ENCODE measurements at places on chromosomes 7 and 10.

- DNase-seq = no peak
Observed at GRCh38 chr7:81487516-81487915, 282.3 kb downstream of the HGF start.

DNA sequence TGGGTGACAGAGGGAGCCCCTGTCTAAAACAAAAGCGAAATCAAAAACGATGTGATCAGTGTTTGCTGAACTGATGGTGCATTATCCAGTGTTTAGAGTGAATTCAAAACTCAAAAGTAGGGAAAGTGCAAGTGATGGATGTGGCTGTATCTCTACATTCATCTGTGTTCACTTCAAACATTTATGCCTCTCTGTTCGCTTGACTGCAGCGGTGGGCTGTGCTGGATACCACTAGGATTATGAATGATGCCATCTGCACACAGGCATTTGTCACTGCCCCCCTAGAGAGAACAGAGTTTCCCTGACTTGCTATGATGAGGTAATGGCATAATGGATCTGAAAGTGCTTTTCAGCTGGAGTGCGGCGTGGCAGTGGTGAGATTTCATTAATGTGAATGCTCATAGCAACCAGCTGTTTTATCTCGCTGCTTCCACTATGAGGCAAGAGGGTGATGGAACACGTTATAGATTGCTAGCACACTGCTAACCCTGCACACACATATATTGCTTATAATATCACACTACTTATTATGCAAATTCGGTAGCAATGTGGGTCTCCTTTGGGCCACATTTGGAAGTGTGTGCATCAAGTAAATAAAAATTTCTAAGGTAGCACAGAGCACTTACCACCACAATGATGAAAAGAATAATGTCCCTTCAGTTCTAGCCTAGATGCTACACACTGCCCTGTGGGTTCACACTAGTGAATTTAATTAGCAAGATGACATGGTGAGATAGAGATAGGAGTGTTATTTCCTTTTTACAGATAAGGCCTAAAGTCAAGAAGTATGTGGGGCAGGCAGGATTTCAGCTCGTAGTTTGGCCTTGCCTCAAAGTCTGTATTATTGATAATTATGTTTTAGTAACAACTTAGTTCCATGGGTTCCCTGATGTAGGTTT lies 164.7 kb downstream of the CAMK1D start:
- DNase-seq = no peak

DNA sequence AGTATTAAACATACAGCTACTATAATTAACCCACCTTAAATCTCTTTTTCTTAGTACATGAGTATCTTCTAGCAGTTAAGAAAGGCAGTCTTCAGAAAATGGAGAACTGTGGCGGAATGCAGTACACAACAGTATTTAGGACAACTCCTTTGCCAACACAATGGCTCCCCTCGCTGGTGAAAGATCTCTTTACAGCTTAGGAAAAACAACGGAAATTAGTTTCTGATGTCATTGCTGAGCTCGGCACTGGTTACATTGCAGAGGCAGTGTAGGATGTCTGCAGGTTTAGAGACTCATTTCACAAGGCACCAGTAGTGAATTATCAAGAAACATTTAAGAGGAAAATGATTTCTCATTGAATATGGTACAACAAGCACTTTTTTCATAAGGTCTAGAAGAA lies 43.4 kb downstream of the GLRX3 start:
- no peak for DNase-seq

DNA sequence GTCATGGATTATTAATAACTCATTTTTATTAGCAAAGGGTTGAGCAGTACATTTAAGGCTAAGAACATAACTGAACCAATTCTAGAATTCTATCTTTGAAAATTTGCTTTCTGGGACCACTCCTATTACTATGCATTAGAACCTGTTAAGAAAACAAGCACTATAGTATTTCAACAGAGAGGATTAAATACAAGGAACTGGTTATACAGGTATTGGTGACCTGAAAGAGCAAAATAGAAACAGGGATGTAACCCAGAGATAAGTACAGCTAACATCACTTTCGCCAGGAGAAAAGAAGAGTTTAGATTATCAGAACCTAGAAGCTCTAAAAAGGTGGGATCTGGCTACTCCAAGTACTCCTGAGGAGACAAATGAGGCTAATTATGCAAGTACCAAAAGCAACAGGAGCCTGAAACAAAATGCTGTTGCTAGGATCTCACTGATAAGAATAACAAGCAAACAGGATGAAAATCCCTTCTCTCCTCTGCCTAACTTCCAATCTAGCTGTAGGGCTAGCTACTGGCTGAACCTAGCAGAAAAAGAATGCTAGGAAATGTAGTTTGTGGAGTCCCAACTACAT lies 32.1 kb upstream of the ELAPOR2 start:
- no peak for DNase-seq

DNA sequence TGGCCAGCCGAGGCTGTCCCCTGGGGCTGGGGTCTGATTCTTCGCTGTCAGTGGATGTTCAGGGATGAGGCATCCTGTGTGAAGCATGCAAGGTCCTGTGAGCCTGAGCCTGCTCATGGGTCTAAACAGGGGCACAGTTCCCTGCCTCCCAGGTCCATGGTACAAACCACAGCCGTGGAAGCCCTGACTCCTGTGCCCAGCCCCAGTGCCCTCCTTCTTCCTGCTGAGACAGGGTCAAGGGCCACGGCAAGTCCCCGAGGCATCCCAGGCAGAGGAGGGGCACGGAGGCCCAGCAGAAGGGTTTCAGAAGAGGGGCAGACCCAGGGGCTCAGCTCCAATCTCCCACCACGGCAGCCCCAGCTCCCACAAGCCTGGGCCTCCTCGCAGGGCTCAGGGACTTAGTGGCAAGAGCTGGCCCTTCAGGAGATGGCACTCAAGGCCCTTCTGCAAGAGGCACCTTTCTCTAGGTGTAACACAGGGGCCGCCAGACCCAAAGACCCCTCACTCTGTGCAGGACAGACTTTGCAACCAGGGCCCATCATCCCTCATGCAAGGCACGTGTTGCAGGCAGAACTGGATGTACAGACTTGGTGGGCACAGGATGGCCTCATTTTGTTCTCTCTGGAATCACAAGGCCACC lies 248.8 kb downstream of the TCERG1L start:
- no peak for DNase-seq

- no peak for DNase-seq
Observed at GRCh38 chr7:151086802-151087244, 548 bp downstream of the AGAP3 start.

DNA sequence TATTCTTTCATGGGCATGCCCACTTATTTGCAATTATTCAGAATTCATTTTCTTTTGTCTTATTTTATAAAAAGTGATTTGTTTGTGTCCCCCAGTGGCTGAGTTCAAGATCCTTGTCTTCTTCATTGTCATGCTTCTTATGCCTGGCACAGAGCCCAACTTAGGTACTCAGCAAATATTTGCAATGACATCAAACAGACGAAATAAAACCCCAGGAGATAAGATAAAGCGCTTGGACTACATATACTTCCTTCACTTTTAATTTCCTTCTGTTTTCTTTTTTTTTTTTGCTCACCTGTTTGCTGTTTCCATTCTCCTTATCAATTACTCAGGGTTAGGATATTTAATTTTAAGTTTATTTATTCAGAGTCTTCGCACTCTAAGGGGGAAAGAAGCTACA lies 225.0 kb downstream of the SDHAF3 start:
- no peak for DNase-seq

DNA sequence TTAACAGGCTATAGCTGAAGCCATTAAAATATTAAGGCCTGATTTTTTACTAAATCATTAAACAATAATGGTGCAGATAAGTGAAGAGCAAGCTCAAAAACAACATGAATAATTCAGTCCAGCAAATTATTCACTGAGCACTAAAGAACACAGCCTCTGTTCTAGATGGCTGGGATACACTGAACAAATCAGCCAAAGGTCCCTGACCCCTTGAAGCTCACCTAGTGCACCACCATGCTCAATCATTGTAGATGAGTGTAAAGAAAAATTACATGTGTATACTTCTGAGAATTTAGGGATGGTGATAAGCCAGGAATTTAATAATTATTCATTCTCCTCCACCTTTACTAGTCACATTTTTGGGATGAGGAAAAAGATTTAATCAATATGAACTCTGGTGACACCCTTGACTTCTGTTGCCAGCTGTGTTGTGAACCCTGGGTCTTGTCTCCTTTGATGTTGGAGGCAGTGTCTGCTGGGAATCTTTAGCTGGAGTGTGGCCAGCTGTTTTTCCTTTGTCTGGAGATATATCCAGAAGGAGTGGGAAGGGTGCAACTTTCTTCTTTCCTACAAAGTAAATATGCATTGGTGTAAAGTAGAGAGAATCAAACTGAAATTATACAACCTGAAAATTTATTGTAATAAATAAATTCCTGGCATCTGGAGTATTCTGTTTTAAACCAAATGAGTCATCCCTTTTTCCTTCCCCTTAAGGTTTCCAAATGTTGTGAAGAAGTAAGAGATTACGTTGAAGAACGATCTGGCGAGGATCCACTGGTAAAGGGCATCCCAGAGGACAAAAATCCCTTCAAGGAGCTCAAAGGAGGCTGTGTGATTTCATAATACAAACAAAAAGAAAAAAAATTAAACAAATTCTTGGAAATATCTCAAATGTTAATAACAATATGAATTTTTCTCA lies 4.0 kb downstream of the GNGT1 start:
- DNase-seq = no peak

GRCh38 chr10:43310872-43311271 lies 44.0 kb upstream of the RASGEF1A start:
- DNase-seq = no peak

- no peak for DNase-seq
Observed at GRCh38 chr7:128703609-128704241, 31.6 kb downstream of the GARIN1A start.

DNA sequence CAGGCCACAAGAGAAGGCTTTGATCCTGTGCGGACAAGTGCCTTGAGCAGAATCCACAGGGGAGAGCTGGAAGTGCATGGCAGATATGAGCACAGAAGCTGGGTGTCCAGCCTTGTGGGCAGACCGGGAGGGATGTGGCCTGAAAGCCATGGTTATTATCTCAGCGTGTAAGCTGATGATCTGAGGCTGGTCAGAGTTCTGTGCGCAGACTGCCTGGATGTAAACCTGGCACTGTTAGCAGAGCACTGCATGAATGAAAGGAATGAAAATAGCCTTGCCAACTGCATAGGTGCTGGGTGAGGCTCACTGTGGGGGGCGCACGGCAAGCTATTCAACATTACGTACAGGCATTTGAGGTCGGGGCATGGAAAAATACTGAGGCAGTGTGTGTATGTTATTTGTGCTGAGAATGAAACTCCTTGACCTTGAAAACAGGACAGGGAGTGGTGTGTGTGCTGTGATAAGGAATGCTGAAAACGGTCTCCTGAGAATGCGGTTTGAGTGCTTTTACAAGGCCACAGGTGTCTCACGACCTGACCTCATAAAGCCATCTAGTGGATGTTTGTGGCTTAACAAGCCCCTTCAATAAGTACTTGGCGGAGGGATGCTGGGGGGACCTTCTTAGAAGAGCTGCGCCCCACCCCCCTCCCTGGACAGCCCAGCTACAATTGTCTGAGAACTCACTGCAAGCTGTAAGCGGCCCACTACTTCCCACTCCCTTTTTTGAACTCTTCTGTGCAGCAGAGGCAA lies 18.7 kb downstream of the AKR1C1 start:
- no peak for DNase-seq

DNA sequence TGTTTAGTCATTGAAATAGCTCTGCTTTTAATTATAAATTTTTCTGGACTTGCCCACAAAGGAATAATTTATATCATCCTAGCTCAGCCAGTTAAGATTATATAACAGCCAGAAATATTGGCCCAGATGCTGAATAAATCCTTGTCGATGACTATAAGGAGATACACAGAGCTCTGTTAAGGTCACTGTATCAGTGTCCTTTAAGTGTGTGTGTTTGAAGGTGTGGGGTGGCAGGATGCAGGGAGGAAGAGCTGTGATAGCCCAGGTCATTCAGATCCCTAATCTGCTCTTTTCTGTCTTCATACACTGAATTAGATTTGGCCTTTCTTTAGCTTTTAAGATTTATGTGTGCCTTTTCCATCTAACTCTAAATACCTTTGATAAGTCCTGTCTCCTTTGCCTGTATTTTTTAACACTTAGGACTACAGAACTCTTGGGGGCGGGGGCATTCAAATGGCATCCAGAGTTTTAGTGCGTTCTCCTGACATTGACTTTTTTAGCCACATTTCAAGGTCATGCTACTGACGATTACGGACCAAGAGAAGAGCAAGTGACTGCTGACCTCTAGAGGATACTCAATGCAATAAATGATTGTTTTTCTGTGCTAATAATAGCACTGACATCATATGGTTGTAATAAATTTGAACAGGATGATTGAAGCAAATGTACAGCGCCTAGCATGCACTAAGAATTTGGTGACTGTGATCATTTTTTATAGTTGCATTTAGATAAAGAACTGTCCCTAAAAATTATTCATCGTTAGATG lies 172.3 kb downstream of the CACNB2 start:
- no peak for DNase-seq

GRCh38 chr10:17062493-17062892 lies 67.1 kb downstream of the CUBN start:
- no peak for DNase-seq

DNA sequence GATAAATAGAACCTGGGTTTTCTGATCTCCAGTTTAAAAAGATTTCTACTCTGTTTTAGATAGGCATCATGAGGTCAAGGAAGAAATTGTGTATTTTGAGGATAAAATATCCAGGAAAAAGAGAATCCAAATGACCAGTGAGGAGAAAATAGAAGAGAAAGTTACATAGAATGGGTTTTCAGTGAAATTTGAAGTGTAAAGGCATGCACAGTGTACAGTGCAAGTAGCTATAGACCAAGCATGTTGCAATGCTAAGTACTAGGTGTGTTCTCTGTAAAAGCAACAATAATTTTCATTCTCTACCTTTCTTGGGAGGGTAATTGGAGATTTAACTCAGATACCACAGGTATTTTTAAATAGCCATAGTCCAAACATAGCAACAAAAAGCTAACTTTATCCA lies 22.6 kb downstream of the CDK1 start:
- DNase-seq = no peak

- no peak for DNase-seq
Observed at GRCh38 chr7:137983323-137984008, 18.4 kb downstream of the CREB3L2 start.

- no peak for DNase-seq
Observed at GRCh38 chr7:25611196-25611595, 382.9 kb upstream of the NPVF start.

GRCh38 chr10:23413629-23414089 lies 25.2 kb upstream of the OTUD1 start:
- no peak for DNase-seq

- no peak for DNase-seq
Observed at GRCh38 chr7:71705901-71706596, 574.1 kb downstream of the GALNT17 start.

GRCh38 chr7:105581066-105581811 lies at the start of gene EFCAB10:
TSS of gene EFCAB10 (minus strand) at chr7:105581493. CDS start at chr7:105581463, 30 bp downstream.
- no peak for DNase-seq

- no peak for DNase-seq
Observed at GRCh38 chr7:82044497-82045080, 274.7 kb upstream of the HGF start.

DNA sequence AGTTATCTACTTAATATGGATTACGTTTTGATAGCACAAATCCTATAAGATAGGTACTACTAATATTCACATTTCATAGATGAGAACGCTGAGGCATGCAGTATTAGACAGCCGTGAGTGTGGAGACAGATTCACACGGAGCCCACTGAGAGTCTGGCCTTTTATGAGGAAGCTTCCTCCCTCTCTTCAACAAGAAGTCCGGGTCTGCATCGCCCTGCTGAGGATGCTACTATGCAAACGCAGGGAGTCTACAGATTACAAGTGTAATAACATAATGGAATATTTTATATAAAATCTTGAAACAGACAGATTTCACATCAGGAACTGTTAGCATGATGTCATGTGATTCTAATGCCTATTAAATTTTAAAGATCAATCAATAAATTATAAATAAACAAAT lies 255.9 kb upstream of the GLI3 start:
- no peak for DNase-seq

All from HS-27A (cell line).